ENCODE measurements at places on chromosomes 16 and 17.
A peak's percentile ranks its signal among the peaks of the same experiment; 100 is the strongest.

- no peak for DNase-seq
Observed at GRCh38 chr17:10648381-10648780, 8.7 kb downstream of the MYH3 start.

GRCh38 chr17:42989726-42990652, 8.2 kb upstream of the RPL27 start:
- no peak for DNase-seq

- DNase-seq, result no peak
Observed at GRCh38 chr17:76382351-76382802, 2.0 kb upstream of the SPHK1 start.

DNA sequence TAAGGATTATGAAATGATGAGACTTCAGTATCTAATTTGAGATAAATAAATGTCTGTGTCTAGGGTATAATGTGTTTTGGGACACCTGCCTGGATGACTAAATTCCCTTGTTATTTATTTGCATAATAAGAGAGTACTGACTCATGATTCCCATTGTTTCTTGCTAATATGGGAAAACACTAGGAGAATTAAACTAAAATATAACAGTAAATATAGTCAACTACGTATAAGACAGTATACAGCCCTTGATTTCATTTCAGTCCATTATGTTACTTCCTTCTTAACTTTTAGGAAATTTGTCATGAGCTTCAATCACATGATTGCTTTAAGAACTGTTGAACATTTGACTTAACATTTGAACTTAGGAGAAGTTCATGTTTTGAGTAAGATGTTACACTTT, 62.4 kb downstream of the VMP1 start:
- DNase-seq, result no peak

GRCh38 chr17:66348584-66349165, 46.3 kb downstream of the PRKCA start:
- DNase-seq, result peak; percentile 86

DNA sequence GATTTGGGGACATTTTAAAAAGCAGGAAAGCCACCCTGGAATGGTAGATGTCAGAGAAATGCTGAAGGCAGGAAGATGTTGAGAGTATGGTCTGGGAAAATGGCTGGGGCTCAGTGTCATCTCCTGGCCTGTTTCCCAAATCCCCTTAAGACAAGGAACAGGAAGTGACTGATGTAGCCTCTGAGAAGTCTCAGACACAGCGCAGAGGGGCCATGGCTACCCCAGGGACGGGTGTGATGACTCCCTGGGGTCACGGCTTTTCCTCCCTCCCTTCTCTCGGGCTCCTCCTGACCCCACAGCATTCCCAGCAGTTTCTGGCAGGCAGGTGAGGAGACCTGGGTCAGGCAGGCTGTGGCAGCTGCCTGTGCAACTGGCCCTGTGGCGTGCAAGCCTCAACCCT, 45.4 kb downstream of the RAP1GAP2 start:
- DNase-seq, result no peak

- no peak for DNase-seq
Observed at GRCh38 chr17:49349541-49349940, 12.5 kb downstream of the ZNF652 start.

DNA sequence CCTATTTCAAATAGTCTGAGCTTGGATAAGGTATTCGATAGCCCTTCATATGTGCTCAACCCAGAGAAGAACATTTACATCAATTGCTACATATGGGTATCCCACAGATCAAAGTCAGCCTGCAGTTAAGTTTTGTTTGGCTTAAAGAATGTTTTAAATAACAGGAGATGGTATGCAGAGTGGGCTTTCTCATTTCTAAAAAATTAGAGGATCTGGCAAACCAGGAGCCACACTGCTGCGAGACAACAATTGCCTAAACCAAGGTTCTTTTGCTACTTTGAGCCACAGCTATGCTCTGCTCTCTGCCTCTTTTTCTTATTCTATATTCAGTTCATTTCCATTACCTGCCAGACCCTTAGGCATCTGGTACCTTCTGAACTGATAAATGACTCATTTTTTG, 30.2 kb upstream of the ARHGAP44 start:
- no peak for DNase-seq

- DNase-seq, result no peak
Observed at GRCh38 chr16:62478903-62479458, 442.7 kb upstream of the CDH8 start.
